Activated naive CD4-positive, alpha-beta T cell treated with anti-CD3 and anti-CD28 coated beads, Interleukin-2, amount 50 U/mL, for 16 hours (primary cell): ENCODE measurements at places on chromosomes 16 and 17.

- DNase-seq: no peak
Observed at GRCh38 chr16:50642349-50642748, 38.8 kb downstream of the SNX20 start.

- DNase-seq: peak; percentile 82
Observed at GRCh38 chr17:65560628-65561451, 608 bp downstream of the AXIN2 start.

GRCh38 chr16:85248342-85248741 lies 136.1 kb upstream of the CIBAR2 start:
- no peak for DNase-seq

GRCh38 chr16:9610727-9611126 lies 519.3 kb downstream of the HAPSTR1 start:
- DNase-seq: no peak

GRCh38 chr16:31055613-31056012 lies 18.4 kb downstream of the ZNF668 start:
- DNase-seq: no peak

DNA sequence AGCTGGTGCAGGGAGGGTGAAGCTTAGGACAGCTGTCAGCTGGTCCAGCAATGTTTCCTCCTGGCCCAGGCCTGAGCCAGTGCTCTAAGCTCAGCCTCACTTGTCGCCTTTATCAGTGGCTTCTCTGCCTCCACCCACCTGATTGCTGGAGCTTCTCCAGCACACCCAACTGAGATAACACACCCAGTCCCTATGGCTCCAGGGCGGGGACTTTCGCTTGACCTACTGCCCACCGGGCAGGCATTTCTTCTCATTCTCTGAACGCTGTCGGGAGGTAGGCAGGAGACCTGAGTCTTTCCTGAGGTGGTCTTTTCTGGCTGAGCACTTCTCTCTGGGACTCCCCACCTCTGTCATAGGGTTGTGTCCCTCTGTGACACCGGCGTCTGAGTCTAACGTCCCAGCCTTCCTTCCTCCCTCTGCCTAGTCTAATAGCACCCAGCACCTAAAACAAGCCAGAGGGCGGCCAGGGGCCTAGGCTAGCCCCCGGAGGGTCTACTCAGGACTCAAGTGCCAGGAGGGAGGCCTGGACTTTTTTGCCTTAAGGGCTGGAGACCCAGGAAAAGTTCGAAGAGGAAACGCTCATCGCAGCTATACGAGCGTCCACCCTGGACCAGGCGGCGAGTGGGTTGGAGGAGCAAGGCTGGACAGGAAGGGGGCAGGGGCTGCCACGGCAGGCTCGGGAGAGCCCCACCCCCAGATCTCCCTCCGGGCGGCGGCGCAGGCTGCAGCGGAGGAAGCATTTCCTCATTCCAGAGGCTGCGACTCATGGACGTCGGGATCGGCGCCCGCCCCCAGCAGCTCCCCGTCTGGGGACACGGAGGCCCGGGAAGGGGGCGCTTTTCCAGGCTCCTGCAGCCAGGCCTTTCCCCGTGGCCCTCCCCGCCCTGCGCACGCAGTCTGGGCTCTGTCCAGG lies 756 bp downstream of the TAX1BP3 start:
- no peak for DNase-seq

- DNase-seq: no peak
Observed at GRCh38 chr17:6542577-6542976, 13.8 kb downstream of the PITPNM3 start.

DNA sequence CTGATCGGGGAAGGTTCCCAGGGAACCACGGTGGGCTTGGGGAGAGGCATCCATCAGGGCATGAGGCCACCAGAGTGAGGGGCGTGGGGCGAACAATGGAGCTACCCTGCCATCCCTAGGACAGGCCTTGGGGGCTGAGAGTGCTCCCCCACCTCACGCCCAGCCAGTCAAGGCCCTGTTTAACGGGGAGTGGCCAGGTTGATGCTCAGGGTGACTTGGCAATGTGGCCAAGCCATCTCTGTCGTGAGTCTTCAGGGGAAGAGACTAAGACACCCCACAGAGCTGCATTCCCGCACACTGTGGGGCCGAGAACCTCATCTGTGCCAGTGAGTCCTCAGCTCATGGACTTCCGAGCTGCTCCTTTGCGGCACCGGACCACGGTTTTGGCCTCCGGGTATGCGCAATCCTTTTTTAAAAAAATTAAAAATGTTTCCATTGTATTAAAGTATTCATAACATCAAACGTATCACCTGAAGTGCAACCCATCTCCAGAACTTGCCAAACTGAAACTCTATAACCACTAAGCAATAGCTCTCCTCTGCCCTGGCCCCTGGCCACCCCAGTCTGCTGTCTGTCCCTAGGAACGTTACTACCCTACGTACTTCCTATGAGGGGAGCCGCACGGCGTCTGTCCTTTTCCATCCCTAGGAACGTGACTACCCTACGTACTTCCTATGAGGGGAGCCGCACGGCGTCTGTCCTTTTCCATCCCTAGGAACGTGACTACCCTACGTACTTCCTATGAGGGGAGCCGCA lies 71.8 kb upstream of the DOC2B start:
- DNase-seq: no peak

- no peak for DNase-seq
Observed at GRCh38 chr16:51876934-51877333, 670.0 kb downstream of the TOX3 start.

DNA sequence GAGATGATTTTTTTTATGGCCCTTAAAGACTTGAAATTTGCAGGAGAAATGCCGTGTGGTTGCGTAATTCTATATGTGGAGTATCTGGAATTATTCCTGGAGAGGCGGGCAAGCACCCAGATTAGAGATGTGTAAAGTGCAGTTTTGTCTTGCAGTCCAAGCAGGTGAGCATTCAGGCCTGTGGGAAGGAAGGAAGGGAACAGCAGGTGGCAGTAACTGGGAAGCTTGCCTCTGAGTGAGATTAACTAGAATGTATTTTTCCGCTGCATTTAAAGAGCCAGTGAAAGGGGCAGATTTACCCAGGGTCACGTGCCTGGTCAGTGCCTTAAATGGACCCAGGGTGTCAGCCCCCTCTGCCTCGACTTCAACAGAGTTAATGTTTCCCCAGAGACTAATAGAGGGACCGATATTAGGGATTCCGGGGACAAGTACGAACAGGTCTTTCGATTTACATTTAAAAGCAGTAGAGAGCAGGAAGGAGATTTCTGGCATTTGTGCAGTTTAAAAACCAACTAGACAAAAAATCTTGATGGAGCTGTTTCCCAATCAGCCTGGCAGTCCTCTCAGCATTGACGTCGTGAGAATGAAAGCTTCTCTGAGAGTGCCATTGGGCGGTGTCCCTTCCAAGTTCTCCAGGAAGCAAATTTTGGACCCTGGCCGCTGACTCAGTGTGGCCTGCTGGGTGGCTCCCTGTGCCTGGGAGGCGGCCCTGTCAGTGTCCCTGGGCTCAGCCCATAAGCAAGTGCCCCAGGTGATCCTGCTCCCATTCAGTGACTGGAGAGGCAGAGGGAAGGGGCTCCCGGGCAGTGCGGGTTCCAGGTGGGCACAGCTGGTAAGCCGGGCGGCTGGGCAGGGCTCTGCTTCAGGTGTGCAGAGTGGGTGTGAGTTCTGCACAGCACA lies 38.2 kb downstream of the KSR1 start:
- DNase-seq: no peak

GRCh38 chr16:64870859-64871258 lies 251.0 kb downstream of the CDH11 start:
- DNase-seq: no peak

- no peak for DNase-seq
Observed at GRCh38 chr17:50051606-50052005, 4.3 kb upstream of the ITGA3 start.

GRCh38 chr17:76032780-76033108 lies 5.6 kb upstream of the EVPL start:
- no peak for DNase-seq
